ENCODE measurements at places on chromosomes 6 and 20.

- DNase-seq, result no peak
Observed at GRCh38 chr6:154301086-154301625, 55.4 kb downstream of the IPCEF1 start.

DNA sequence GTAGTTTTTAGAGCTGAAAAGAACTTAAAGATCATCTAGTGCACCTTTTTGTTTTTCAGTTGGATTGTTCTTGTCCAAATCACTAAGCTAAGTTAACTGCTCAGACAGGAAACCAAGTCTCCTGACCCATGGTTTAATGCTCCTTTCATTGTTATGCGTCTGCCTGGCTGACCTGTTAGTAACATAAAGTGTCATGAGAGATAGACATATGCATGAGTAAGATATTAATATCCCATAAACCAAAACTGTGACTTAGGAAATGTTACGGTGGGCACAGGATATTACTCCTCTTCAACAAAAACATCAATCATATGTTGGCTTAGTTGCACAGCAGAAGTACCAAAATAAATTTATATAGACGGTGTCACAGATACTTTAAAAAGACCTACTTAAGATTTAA is 84.0 kb downstream of the ESR1 start:
- DNase-seq, result no peak

GRCh38 chr6:70700922-70701876 is 33.5 kb downstream of the SMAP1 start:
- peak; percentile 74 for DNase-seq

GRCh38 chr6:134419716-134420115 is 101.8 kb upstream of the SGK1 start:
- DNase-seq, result no peak

- DNase-seq, result no peak
Observed at GRCh38 chr6:34230653-34231371, 5.9 kb upstream of the HMGA1 start.

- no peak for DNase-seq
Observed at GRCh38 chr6:35795453-35796071, 1.6 kb downstream of the CLPS start.

DNA sequence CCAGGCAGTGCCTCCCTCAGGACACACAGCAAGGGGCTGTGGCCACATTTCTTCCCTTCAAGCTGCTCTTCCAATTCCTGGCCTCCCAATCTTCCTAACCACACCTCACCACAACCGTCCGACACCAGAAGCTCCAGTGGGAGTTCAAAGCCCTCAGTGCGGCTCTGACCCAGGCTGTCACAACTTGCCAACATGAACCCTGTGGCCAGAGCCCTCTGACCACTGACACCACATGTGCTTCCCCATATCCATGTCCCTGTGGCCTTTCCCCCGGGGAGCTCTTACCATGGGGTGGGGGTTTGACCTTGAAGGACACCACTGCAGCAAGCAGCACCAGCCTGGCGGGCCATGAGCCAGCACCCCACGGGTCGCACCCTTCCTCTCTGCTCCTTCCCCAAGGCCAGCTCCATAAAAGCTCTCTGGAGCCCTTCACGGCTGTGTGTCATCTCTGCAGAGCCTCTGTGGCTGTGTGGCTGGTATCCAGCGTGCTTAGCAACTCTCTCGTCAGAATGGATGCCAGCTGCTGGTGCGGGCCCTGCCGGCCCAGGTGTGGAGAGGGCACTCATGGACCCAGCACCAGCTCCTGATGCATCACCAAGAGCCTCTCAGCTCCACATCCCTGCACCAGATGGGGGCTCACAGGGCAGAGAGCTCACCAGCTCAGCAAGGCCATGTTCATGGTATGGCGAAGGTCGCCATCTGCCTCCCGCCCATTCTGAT is 106.1 kb downstream of the PSMB1 start:
- DNase-seq, result no peak

DNA sequence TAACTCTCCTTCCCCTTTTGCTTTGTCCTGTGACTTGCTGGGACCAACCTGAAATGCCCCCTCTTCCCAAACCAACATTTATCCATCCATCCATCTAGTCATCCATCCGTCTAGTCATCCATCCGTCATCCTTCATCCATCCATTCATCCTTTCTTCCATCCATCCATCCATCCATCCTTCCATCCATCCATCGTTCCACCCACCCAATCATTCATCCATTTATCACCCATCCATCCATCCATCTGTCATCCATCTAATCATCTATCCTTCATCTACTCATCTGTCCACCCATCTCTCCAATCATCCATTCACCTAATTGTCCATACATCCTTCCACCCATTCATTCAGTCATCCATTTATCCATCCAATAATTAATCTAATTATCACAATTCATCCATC is 92.7 kb downstream of the EDN3 start:
- no peak for DNase-seq

- no peak for DNase-seq
Observed at GRCh38 chr6:446418-447366, 55.1 kb downstream of the IRF4 start.

- no peak for DNase-seq
Observed at GRCh38 chr20:34015401-34016335, 22.0 kb downstream of the RALY start.

GRCh38 chr20:4800676-4801449 is 79.2 kb downstream of the PRND start:
- DNase-seq, result no peak

DNA sequence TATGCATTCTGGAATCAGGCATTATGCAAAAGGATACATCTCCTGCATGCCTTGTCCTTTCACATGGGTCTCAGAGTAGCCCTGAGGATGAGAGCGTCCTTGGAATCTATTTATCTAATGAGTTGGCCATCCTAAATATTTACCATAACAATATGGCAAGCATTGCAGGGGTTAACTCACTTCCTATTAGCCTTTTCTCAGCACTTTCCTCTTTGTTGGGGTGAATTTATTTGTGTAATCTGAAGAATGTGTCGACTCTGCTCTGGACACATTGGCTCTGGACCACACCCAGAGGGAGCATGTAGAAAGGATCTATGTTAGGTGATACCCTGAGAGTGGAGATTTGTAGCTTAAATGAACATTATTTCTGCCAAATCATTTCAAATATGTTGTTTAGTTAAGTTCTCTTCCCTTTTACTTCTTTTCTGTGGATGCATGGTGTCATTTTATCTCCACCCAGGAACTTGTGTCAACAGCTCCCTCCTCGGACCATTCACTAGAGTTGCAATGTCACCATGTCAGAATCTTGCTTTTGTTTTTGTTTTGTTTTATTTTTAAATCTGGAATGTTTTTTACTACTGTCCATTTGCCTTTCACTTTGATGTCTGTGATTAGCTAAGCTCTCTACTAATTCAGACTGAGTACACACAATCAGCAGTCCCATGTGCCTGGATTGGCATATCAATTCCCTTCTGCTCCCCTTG is 757.0 kb upstream of the MMS22L start:
- DNase-seq, result no peak

DNA sequence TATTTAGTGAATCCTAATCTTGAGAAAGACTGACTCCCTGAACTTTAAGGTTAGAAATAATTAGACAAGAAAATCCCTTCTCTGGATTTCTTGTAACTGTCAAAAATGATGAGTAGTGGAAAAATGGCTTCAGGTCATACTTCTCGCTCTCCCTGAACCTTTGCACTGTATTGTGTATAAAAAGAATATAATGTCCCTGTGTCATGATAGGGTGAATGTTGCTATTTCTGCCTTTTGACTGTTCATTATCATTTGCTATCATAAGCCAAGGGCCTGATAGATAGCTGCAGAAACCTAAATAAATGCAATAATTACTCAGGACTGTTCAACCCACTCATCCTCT is 39.3 kb downstream of the ALDH8A1 start:
- DNase-seq, result no peak

- DNase-seq, result no peak
Observed at GRCh38 chr20:53138454-53139262, 166.5 kb downstream of the TSHZ2 start.

DNA sequence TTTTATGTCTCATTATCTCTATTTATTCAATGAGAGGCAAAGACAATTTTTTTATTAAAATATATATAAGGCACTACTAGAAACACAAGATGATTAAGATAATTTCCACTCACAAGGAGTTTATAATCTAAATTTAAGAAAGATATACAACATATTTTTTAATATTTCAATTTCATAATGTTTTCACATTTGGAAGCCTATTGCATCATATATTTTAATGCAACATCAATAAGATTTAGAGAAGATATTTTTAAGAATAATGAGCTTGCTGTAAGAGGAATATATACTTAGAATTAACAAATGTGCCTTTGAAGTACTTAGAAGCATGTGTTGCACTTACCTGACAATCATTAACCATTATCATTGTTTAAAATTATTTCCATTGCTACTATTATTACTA is 597.7 kb upstream of the BTBD3 start:
- no peak for DNase-seq

DNA sequence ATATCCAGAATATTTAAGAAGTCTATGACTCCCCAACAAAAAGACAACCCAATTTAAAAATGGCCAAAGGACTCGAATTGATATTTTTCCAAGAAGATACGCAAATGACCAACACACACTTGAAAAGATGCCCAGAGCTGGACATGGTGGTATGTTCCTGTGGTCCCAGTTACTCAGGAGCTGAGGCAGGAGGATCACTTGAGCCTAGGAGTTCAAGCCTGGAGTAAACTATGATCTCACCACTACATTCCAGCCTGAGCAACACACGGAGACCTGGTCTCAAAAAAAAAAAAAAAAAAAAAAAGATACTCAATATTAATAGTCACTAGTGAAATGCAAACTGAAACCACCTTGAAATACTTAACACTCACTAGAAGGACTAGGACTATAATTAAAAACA is 12.2 kb upstream of the ARMC2 start:
- no peak for DNase-seq

GRCh38 chr6:70280400-70280853 is 22.5 kb downstream of the COL9A1 start:
- no peak for DNase-seq

GRCh38 chr6:113350461-113350860 is 506.7 kb upstream of the MARCKS start:
- DNase-seq, result no peak

DNA sequence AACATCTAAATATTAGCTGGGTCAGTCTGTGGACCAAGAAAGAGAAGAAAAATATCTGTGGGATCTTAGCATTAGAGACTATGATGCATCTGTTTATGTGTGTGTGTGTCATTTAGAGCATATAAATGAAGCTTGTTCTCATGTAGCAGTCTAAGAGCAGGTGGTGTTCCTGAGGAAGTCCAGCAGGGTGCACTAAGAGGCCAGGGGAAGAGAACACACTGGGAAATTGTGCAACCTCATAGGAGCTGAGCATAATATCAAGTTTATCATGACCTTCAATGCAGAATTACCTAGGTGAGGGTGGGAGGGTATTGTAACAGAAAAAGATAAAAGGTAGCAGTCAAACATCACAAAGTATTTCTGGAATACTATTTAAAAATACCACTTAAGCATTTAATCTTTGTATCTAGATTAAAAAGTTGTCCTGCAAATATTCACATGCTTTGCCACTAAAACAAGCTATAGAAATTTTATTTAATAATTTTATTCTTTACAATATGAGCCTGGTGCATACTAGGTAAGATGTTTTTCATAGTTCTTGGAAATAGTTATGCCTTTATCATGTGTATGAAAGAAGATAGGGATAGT is 80.5 kb downstream of the SMPDL3A start:
- no peak for DNase-seq

DNA sequence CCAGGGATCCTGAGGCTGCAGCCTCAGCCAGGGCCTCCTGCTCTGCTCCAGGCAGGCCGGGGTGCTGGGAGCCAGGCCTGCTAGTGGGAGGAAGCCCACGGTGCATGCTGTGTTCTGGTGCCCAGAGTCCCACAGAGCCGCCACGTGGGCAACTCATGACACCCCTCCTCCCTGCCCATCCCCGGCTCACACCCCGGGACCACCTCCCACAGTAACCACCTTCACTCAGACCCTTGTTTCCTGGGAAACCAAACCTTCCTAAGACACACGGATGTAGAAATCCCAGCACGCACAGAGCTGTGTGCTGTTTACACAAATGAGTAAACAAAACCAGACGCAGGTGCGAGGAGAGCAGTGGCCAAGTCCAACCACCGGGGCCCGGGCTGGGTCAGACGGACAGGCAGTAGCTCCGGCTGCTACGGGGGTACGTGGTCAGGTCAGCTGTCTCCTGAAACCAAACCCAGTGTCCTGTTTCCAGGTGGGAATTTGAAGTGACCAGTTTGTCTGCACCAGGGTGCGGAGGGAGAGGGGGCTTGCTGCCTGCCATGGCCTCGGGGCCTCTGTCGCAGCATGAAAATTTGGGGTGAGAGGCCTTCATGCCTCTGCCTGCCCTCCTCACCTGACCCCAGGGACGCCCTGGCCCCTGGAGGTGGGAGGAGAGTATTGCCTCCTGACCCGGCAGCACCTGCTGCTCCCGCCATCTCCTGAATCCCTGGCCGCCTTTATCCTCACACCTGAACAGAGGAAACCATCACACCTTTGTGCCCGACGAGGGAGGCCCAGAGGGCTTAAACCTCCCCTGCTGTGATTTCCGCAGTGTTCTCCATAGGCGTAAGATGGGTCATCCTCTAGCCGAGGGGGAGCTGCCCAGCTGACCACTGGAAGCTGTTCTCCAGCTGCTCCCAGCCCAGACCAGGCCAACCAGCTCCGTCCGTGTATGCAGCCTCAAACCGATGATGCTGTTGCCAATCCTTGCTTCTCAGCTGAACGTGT is 52.0 kb upstream of the SMOC2 start:
- DNase-seq, result peak; percentile 19

- DNase-seq, result no peak
Observed at GRCh38 chr6:118896339-118897136, 2.6 kb downstream of the ASF1A start.

DNA sequence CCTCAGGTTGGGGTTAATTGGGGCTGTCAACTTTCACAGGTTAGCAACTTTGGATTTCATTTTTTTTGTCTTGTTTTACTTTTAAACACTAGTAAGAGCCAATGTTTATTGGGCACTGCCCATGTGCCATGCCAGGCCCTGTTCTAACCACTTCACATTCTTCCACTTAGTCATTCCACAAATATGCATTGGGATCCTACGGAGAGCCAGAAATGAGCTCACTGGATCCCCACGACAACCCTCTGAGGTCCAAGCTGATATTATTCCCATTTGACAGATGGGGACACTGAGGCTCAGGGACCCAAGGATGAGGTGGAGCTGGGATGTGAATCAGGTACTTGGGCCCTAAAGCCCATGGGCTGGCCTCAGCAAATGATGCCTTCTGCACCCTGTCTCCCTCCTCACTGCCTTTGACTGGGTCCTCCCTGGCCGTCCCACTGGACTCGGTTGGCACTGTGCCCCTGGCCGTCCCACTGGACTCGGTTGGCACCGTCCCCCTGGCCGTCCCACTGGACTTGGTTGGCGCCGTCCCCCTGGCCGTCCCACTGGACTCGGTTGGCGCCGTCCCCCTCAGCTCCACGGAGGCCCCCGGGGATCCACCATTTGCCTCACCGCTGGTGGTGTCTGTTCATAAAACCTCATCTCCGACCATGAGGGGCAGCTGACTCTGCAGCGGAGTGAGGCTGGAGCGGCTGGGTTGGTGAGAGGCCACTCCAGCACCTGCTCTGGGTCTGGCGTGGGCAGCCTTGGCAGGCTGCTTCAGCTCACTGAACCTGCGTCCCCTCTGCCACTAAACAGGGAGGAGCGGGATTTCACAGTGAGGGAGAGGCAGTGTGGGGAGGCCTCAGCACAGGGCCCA is 4.8 kb upstream of the PMEPA1 start:
- DNase-seq, result no peak

GRCh38 chr6:18444111-18444510 is 57.0 kb downstream of the RNF144B start:
- DNase-seq, result no peak

- DNase-seq, result no peak
Observed at GRCh38 chr6:136031982-136032381, 180.5 kb downstream of the PDE7B start.

Measured in left ventricle myocardium superior (tissue), 1 donor.